Right cardiac atrium (tissue), 5 donors: ENCODE measurements at places on chromosomes 4 and X.

DNA sequence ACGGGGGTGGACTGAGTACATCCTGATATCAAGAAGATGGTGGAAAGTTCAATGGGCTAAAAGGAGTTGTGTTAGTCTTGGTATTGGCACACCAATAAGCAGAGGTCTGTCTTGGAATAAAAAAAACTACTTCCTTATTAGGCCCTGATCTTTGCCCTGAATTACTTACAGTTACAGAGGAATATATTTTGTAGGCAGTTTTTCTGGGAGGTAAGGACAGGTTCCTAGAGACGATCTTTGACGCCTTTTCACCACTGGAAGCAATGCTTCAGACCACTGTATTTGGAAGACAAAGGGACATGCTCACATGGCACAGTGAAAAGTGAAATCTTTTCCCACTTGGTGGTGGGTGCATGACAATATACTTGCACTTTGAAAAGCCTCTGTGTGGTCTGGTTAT, 618 bp upstream of the XK start:
- DNase-seq, result no peak

- DNase-seq, result no peak
These were observed 198.8 kb upstream of the FAT4 start for GRCh38 chr4:125115941-125116340.

DNA sequence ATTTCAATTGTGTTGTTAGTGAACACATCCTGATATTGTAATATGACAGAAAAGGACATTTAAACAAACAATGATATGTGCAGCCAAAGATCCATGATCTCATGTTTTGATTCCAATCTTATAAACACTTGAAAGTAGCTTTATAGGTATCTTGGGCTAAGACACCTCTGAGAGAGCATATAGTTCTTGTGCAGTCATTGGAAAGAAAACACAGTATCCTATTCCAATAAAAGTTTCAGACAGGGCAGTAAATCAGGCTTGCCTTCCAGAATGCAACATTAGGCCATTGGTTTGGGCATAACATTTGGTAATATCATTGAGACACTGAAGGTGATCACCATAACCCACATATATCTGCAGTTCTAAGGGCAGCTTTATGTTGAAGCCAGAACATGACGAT, 188.3 kb upstream of the HCCS start:
- DNase-seq, result no peak

- DNase-seq, result peak; percentile 61
These were observed 2.5 kb downstream of the SLC25A4 start for GRCh38 chr4:185145572-185145971.

DNA sequence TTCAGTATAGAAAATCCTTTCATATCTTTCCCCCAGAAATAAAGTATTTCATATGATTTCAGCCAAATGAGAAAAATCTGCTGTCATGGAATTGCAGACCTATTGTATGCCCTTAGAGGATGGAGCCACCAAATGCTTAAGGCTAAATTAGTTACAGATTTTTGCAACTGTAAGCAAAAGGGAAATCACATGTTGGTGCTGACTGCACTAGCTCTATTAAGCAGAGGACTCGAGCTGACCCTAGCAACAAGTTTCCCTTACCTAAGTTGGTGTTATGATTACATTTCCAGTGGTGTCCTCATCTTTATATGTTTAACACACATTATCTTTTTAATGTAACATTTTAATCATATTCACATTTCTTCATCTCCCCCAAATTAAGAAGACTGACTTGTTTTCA, 58.3 kb upstream of the DOCK11 start:
- no peak for DNase-seq

- no peak for DNase-seq
These were observed 12.7 kb downstream of the PRIMPOL start for GRCh38 chr4:184662236-184662635.

- DNase-seq, result no peak
These were observed 37.3 kb downstream of the PSAPL1 start for GRCh38 chr4:7397206-7398103.

GRCh38 chr4:165970703-165971420, 97.8 kb downstream of the TLL1 start:
- DNase-seq, result no peak

- no peak for DNase-seq
These were observed 49.4 kb upstream of the PRR32 start for GRCh38 chrX:126770179-126770578.

GRCh38 chr4:110712486-110712885, 89.6 kb upstream of the PITX2 start:
- no peak for DNase-seq

DNA sequence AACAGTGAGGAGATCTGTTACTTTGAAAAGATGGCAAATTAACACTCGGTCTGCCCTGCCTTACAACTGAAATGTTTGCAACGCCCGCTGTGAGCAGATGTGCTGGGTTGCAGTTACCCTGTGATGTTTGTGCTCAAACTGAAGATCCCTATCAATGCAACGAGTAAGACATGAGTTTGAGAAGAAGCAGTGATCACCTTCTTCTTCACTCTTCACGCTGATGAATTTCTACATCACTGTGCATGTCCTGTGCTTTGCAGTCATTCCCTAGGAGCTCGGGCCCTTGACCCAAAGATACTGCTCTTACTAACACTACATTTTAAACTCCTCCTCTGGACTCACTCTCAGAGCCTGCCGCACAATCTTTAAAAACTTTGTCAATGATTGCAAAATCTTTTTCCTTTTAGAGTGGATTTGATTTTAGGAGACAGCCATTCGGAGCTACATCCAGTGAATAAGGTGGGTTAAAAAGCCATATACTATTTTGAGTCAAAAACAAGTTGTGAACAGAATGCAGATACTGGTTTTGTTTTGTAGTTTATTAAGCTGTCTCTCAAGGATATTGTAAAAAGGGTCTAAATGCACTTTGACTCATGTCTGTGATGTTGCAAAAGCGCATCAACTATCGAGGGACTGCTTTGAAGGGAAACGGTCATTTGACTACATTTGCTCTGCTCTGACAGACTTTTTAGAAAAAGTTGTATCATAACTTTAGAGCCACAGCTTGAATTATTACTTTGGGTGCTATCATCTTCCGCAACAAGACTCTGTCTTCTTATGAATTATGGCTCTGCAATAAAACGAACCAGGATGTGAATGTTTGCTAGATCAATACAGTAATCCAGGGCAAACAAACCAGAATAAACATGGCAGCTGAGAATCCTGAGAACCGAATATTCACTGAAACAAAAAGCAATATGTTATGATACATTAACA, 5.7 kb upstream of the RHOH start:
- no peak for DNase-seq

DNA sequence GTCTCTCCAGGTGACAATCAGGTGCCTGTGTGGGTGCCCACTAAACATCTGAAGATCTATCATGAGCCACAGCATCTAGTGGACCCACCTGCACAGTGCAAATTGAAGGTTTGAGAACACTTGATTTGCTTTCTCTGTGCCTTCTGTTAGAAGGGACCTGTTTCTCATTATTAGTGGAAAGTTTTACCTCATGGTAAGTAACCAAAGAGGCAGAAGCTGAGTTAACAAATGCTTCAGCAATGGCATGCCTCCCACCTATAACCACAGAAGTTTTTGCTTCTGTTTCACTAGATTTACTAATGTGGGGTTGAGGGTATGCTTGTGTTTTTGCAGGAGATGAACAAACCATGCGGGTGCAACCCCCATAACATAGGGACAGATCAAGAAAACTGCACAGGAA, 297.4 kb upstream of the DKK2 start:
- DNase-seq, result no peak

- DNase-seq, result no peak
These were observed 4.0 kb downstream of the HERC6 start for GRCh38 chr4:88382621-88383020.

GRCh38 chrX:47662144-47662657, 3.2 kb upstream of the UXT start:
- no peak for DNase-seq

- DNase-seq, result no peak
These were observed 106.0 kb downstream of the TMEM144 start for GRCh38 chr4:158316264-158316663.

DNA sequence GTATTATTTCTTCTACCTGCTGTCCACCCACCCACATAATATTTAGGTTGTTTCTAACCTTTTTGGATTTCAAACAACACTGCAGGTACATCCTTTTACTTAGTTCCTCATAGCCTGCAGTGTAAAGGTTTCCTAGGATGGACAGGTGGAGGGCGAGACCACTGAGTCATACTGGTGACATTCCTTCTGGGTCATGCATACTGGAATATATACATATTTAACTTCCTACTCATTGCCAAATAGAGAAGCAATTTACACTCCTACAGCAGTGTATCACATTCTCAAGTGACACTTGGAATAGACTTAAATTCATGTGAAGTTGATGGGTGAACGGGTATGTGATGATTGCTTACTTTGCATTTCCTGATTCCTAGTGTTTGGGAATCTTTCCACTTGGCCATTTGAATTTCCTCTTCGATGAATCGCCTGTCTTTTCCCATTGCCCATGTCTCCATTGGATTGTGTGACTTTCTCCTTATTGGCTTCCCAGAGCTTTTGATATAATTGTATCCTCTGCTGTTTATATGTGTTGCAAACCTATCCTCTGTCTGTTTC, 8.2 kb upstream of the PPP2R2C start:
- no peak for DNase-seq
